Astrocyte of the cerebellum (primary cell): ENCODE measurements at places on chromosomes 7 and 10.

DNA sequence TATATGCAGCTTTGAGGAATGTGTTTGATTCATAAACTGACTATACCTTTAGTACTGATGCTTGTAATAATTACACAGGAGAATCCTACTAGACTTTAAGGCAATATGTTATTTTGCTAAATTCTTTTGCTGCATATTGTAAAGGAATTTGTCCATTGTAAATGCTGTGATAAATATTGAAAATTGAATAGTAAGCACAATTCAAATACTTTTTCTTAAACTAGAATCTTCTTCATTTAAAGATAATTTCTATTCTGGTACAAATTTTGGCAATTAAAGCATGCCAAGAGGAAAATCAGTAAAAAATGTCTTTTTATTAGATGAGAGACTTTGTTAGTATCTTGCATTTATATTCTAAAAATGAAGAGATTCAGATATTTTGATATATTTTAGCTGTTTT, 45.4 kb downstream of the SMNDC1 start:
- DNase-seq = no peak

- no peak for DNase-seq
Observed at GRCh38 chr10:51607463-51607835, 91.9 kb downstream of the CSTF2T start.

GRCh38 chr10:173741-174140, 38.5 kb downstream of the ZMYND11 start:
- no peak for DNase-seq

GRCh38 chr7:4613846-4614548, 68.1 kb upstream of the FOXK1 start:
- peak; percentile 13 for DNase-seq

DNA sequence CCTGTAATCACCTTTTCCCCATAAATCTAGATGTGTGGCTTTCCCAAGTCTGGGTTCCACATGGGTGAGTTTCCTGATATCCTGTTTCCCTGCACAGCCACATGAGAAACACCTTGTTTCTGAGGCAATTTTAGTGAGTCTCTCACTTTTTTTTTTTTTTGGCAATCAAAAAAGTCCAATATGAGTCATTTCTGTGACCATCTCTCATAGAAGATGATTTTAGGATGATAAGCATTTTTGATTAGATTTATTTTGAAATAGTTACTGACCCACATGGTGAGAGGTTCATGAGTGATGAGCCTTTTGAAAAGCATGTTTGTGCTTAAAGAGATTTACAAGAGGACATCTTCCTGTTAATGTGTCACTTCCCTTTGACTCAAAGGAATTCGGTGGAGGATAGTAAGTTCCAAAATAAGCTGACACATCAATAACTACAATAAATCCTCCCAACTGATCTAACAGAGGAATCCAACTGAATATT, 464.0 kb downstream of the INHBA start:
- no peak for DNase-seq

GRCh38 chr7:47389923-47390630, 191.8 kb downstream of the TNS3 start:
- DNase-seq = no peak

DNA sequence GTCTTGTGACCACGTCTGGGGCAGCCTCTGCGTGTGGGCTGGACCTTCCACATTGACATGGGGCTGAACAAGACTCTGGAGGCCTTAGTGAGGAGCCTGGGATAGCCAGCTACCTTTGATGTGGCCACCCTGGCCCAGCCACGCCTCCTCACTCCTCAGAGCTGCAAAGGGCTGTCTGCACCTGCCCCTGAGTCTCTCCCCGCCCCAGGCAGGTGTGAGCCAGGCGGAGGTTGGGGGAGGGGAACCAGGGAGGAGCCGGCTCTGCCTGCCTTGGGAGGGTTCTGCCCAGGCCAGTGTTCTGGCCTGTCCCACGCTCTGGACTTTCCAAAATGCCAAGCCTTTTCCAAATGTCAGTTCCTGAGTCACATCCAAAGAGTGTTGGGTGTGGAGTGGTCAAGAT, 72.2 kb downstream of the GTF2IRD1 start:
- no peak for DNase-seq

- DNase-seq = no peak
Observed at GRCh38 chr7:5689118-5689517, 92.3 kb downstream of the RNF216 start.

GRCh38 chr7:107613948-107614347, 33.9 kb downstream of the BCAP29 start:
- DNase-seq = no peak

GRCh38 chr7:138352570-138353461, 107.2 kb upstream of the TRIM24 start:
- DNase-seq = no peak

- DNase-seq = peak; percentile 89
Observed at GRCh38 chr10:56537984-56538383, 176.9 kb upstream of the ZWINT start.

DNA sequence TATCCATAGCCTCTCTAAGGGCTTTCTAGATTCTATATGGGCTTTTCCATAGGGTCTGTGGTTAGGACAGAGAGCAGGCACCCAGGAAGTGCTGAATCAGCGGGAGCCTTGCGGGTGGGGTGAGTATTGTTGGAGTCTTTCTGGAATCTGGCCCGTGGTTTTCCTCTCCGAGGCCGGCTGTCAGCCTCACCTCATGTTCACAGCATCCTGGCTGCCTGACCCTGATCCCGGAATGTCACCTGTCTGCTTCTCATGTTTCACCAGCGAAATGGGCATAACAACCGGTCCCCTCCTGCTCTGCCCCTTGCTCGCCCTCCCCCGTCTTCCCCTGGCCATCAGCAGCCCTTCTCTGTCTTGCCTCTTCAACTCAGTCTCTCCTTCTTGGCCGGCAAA, 36.5 kb downstream of the DDIT4 start:
- no peak for DNase-seq

- DNase-seq = peak; percentile 86
Observed at GRCh38 chr7:94657771-94658693, 2.1 kb upstream of the SGCE start.

- peak; percentile 31 for DNase-seq
Observed at GRCh38 chr10:99435986-99436638, 5.7 kb upstream of the GOT1 start.

DNA sequence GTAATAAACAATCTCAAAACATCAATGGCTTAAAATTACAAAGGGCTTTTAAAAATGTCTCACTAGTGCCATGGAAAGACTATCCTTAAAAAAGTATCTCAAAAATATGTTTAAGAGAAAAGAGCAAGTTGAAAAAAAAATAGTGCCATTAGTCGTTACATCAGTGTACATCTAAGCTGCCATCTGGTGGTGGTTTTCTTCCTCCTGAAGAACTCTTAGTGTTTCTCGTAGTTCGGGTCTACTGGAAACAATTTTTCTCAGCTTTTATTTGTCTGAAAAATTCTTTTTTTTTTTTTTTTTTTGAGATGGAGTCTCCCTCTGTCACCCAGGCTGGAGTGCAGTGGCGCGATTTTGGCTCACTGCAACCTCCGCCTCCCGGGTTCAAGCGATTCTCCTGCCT, 5.9 kb upstream of the GARIN1A start:
- DNase-seq = no peak

GRCh38 chr10:85447690-85448089, 918.9 kb downstream of the GRID1 start:
- DNase-seq = no peak

DNA sequence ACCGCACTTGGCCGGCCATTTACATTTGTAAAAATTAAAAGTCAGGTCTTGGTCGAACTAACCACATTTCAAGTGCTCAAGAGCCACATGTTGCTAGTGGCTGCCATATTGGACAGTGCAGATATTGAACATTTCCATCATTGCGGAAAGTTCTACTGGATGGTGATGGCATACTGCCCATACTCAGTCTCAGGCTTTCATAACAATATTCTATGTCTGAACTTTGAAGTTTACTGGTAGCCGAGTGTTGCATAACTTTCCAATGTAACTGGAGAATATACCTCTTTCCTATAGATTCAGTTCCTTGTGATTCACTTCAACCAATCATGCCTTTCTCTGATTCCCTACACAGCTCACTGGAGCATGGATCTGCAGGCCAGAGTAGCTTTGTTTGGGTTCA, 43.7 kb downstream of the PSMC2 start:
- no peak for DNase-seq

- no peak for DNase-seq
Observed at GRCh38 chr10:101766306-101766705, 9.6 kb downstream of the FGF8 start.

GRCh38 chr10:103545771-103546281, 52.3 kb downstream of the NEURL1 start:
- no peak for DNase-seq

DNA sequence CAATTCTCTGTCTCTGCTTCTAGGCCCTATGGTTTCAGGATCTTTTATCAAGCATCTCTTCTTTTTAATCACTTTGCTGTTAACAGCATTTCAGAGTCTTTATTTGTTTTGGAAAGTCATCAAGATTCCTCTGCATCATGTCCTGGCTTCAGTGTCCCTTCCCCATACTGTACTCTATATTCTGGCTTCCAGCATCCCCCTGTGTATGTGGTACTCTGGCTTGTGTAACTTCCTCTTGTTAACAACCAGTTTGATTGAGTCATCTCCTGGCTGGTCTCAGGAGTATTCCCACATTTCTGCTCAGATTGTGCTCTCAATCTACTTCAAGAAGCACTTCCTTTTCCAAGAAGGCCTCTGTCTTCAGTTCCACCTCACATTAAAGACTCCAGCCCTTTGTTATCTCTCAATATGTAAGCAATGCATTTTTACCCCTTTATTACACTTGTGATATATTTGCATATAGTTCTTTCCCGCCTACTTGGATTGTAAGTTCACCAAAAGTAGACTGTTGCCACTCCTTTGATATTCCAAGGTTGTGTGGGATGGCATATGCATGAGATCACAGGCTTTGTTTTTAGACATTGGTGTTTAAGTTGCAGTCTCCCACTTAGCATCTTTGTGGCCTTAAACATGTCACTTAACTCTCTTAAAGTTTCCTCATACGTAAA, 15.1 kb upstream of the ATE1 start:
- DNase-seq = peak; percentile 89

- no peak for DNase-seq
Observed at GRCh38 chr7:157506268-157506667, 169.5 kb downstream of the DNAJB6 start.

- DNase-seq = no peak
Observed at GRCh38 chr7:69489533-69489932, 108.7 kb upstream of the AUTS2 start.
